Nucleus accumbens (tissue), 56 donors: ENCODE measurements at places on chromosomes 3 and 15.

- no peak for DNase-seq
Measured at GRCh38 chr3:183247011-183247589, 6.0 kb upstream of the B3GNT5 start.

- no peak for DNase-seq
Measured at GRCh38 chr3:192284443-192285072, 442.8 kb downstream of the FGF12 start.

DNA sequence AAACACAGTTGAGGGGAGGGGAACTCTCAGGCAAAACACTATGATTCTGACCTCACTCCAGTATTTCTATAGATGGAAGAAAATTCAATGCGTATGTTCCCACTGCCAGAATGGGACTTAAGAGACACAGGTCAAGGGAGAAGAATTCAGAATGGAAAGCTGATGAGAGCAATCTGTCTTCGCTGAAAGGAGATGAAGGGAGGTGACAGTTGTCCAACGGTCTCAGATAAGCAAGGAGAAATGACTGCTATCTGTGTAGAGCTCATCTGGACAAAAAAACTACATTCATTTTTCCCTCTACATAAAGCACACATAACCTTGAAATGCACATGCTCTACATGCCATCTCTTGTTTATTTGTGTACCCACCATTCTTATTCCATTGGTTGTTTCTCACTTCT lies 405.1 kb downstream of the LSAMP start:
- no peak for DNase-seq

DNA sequence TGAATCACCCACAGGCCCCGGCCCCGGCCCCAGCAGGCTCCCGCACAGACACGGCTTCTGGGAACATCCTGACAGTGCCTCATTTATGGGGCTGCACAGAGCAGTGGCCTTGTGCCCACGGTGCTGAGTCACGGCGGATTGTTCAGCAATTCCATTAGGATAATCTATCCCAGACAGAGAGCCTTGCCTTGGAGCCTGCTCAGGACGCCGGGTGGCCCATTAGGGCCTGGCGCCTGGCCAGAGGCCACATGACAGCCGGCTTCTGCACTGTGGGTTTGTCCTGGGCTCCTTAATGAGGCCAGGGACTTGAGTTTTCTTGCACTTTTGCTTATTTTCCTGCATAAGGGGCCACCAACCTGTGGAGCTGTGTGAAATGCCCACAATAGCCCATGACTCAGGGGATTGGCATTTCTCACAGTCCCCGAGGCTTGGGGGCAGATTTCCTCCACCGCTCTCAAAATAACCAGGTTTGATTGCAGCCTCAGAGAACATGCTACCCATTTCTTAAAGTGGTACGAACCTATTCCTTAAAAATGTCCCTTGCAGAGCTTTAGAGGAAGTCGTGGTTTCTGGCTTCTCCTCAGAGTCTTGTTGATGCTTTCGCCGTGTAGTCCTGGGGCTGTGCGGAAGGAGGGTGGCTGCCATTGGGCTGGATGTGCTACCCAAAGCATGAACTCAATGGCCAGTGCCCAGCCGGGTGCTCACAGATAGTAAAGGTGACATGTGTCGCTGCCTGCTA lies 19.0 kb downstream of the SYNM start:
- DNase-seq, result peak; percentile 83

- DNase-seq, result no peak
Measured at GRCh38 chr3:24526640-24527212, 32.1 kb upstream of the THRB start.

GRCh38 chr3:58175437-58176184 lies 35.2 kb downstream of the DNASE1L3 start:
- no peak for DNase-seq

DNA sequence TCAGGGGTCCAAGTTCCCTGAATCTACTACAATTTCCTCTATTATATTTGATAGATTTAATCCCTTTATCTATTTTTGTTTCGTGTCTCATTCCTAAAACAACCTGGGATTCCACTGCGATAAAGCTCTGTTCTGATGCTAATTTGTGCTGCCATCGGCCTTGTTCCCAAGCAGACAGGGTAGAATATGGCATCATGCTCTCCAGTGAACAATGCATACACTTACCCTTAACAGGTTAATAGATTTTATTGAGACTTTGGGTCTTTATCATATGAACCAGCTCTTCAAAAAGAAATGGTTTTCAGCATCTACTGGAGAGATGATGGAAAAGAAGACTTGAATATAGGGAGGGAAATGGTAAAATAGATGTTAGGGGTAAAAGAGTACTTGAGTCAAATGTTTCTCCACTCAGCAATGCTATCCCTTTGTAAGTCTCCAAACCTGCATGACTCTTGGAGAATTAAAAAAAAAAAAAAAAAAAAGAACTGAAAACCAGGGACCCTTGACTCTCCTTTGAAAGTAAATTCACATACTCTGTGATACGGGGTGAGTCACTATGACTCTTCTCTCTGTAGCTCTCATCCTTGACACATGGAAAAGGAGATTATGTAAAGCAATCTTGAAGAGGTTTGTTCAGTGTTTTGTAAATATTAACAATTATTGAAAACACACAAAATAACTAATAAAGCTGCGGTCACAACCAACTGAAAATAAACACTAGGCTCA lies 268.8 kb downstream of the ZBTB20 start:
- DNase-seq, result no peak

- DNase-seq, result no peak
Measured at GRCh38 chr15:98737721-98738120, 89.4 kb downstream of the IGF1R start.

DNA sequence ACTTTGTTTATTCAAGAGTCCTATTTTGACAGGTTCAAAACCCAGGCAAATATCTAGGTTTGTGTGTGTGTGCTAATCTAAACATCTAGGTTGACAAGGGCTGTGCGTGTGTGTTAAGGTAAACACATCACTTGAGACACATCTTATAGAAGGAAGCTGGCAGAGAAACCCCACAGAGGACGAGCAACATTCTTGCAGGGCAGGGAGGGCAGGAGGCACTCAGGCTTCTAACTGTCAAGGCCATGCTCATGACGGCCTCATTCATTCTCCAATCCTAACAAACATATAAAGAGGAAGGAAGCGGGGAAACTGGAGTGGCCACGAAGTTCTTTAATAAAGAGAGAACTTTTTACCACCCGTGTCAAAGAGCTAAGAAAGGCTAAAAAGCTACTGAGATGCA lies 43.4 kb downstream of the SLCO2A1 start:
- no peak for DNase-seq

- DNase-seq, result no peak
Measured at GRCh38 chr3:164416491-164417222, 661.6 kb downstream of the SI start.

DNA sequence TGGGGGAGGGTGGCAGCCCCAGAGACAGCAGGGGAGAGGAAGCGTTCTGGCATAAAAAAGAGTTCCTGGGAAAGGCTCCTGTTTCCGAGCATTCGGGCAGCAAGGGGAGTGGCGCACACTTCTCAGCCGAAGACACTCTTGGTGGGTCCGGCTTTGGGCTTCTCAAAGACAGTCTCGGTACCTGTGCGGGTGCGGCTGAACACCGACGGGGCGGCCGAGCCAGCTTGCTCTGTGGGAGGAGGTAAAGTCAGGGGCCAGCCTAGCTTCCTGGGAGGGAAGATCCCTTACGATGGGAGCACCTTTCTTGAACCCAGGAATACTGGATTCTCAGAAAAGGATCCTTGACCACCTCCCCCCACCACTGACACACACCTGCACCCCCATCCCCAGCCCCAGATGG lies 1.6 kb downstream of the MUSTN1 start:
- no peak for DNase-seq

- DNase-seq, result no peak
Measured at GRCh38 chr3:32456429-32457130, 46.1 kb downstream of the CMTM6 start.

GRCh38 chr3:102129760-102130608 lies 280.7 kb downstream of the NFKBIZ start:
- no peak for DNase-seq

- no peak for DNase-seq
Measured at GRCh38 chr15:60889491-60889890, 339.6 kb downstream of the RORA start.

DNA sequence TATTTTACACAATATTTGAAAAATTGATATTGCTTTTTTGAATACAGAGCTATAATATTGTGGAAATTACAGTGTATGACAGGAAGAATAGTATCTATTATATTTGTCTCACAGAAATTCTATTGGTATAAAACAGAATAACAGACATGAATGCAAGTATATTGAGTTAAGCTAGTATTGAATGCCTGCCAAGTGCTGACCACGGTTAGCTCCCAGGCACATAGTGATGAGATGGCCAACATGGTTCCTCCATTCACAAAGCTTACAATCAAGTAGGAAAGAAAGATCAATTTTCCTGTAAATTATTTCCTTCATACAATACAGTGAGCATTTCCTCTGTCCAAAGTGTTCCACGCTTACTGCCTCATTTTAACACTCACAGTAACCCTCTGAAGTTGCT lies 67.6 kb downstream of the TP63 start:
- DNase-seq, result no peak

- no peak for DNase-seq
Measured at GRCh38 chr15:90013503-90013937, 12.4 kb downstream of the ZNF710 start.
